Renal cortical epithelial cell (primary cell): ENCODE measurements at places on chromosomes 6 and 20. TPM values are rescaled to one million over a fixed set of nuclear protein-coding genes. Genes with fewer than 3 reads are reported as not detected.

- DNase-seq: no peak
These were observed 63.7 kb downstream of the ATXN1 start for GRCh38 chr6:16697437-16698161.

- DNase-seq: peak; percentile 90
These were observed 1.4 kb upstream of the MUC21 start for GRCh38 chr6:30981942-30982772.

DNA sequence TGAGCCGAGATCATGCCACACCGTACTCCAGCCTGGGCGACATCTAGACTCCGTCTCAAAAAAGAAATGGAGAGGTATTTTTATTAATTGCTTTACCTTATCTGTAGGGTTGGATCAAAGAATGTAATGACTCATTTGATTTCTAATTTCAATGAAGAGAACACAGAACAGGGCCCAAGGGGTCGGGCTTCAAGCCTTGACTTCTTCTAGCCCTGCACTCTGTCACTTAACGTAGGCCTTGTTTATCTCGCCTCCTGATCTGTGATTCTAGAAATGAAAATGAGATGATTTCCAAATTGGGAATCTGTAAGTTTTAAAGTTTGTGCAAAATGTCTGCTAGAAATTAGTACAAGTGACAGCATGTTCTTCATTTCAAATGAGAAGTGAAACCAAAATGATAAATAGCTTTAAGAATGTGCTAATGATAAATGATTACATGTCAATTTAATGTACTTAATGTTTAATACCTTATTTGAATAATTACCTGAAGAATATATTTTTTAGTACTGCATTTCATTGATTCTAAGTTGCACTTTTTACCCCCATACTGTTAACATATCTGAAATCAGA lies 180.5 kb downstream of the SLC16A10 start:
- no peak for DNase-seq

- no peak for DNase-seq
These were observed 57.9 kb upstream of the MANEA start for GRCh38 chr6:95519228-95520037.

GRCh38 chr6:41488433-41489119 lies 57.6 kb upstream of the FOXP4 start:
- peak; percentile 70 for DNase-seq

DNA sequence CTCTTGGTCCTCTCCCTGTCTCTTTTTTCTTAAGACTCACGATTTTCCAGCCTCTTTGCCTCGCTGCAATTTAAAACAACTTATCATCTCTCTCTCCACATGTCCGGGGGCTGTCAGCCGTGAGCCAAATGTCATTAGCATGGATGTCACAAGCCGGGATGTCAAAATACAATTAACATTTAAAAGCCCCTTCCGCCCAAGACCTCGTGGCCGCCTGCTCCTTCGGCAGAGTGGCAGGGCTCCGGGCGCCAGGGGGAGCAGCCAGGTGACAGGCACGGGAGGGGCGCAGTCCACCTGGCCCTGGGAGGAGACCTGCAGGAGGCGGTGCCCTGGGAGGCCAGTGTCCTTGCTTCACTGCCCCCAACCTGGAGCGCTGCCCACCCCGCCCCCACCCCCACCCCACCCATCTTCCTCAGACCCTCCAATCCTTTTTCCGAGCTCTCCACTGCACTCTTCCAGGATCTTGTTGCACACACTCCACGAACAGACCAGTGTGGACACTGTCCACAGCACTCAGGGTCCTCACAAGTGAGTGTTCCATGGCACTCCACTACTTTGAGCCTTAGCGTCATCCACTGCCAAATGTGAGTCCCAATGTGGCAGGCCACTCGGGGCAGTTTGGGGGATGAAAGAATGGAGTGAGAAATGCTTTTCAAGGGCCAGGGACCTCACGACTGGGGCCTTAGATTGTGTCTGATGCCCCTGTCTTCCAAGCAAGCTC lies 5.6 kb upstream of the GRM4 start:
- DNase-seq: no peak

ARFGAP1 gene
- total RNA-seq: 73.5 and 74.1 TPM in 2 replicates

PGBD1 gene
- 5.7 and 7.6 TPM in 2 replicates for total RNA-seq

TFAP2D gene
- total RNA-seq: not detected in 2 replicates

ACSS2 gene
- 38.2 and 45.9 TPM in 2 replicates for total RNA-seq

ULBP2 gene
- 8.2 and 14.4 TPM in 2 replicates for total RNA-seq

BNIP5 gene
- 0.35 TPM in 1 of 2 replicates, not detected in the other for total RNA-seq
